Stomach (tissue), 19 donors: ENCODE measurements at places on chromosomes 11 and 22. TPM values are rescaled to one million over a fixed set of nuclear protein-coding genes. Genes with fewer than 3 reads are reported as not detected.

The TEX54 gene
- total RNA-seq = not detected

The SLC15A3 gene
- total RNA-seq = 7.9 TPM

The F2 gene
- 0.92 TPM for total RNA-seq

The EML3 gene
- total RNA-seq = 51.8 TPM

The HEPACAM gene
- not detected for total RNA-seq

The IFITM5 gene
- total RNA-seq = not detected

The TIGD3 gene
- total RNA-seq = not detected

- H3K4me3 ChIP-seq = no peak overlapping the region
- H3K36me3 ChIP-seq = no peaks in the 10 kb centered on the region
- no peaks in the 10 kb centered on the region for H3K27me3 ChIP-seq
Measured at GRCh38 chr11:95360377-95361075, 129.5 kb upstream of the SESN3 start.

- DNase-seq = no peak
- no peaks in the 10 kb centered on the region for H3K27me3 ChIP-seq
- no peak overlapping the region for H3K27ac ChIP-seq
- no peaks in the 10 kb centered on the region for H3K36me3 ChIP-seq
- H3K4me3 ChIP-seq = no peak overlapping the region
Measured at GRCh38 chr11:22677153-22677903, 10.9 kb downstream of the GAS2 start.

GRCh38 chr11:23236826-23237555 is 376.7 kb upstream of the CCDC179 start:
- H3K36me3 ChIP-seq = no peaks in the 10 kb centered on the region
- H3K4me3 ChIP-seq = no peak overlapping the region
- no peak overlapping the region for H3K27ac ChIP-seq
- no peaks in the 10 kb centered on the region for H3K27me3 ChIP-seq

GRCh38 chr22:42937164-42937843 is 77.6 kb downstream of the PACSIN2 start:
- no peak overlapping the region for H3K4me3 ChIP-seq
- peak overlapping the region; percentile 67 for H3K27ac ChIP-seq
- no peaks in the 10 kb centered on the region for H3K36me3 ChIP-seq
- no peaks in the 10 kb centered on the region for H3K27me3 ChIP-seq

GRCh38 chr11:133506551-133507094 is 25.7 kb downstream of the OPCML start:
- H3K27me3 ChIP-seq = no peaks in the 10 kb centered on the region
- H3K27ac ChIP-seq = no peak overlapping the region
- H3K4me3 ChIP-seq = no peak overlapping the region
- DNase-seq = no peak
- no peaks in the 10 kb centered on the region for H3K36me3 ChIP-seq

DNA sequence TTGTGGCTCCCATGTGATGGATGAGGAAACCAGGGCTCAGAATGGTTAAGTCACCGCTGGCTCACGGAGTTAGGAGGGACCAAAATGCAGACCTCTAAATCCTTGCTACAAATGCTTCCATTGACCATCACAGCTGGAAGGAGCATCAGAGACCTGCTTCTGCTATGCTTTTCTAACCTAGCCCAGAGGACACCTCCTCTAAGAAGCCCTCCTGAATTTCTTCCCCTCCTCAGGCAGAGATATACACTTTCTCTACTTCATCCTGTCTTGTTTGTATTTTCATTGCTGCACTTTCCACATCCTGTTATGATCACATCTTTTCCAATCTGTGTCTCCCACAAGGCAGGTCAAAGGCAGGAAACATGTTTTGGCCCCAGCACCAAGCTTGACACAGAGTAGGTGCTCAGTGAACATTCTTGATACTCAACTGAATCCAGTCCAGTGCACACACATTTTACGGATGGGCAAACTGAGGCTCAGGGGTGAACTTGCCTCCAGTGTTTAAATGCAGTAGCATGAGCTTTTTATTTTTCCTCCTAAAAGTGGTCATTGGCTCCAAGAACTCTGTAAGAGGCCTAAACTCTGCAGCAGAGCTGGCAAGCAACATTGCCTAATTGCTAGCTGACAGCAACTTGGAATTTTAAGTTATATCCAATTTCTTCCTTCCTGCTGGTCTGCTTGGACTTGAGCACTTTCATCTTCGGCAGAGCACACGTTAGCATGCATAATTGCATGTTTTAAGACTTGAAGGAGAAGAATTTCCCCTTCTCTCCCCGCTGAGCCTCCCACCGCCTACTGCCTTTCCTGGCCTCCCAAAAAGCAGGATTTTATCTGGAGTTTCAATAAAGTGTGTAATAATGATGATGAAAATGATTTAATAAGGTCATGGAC is 12.7 kb downstream of the SCUBE1 start:
- no peak overlapping the region for H3K27ac ChIP-seq
- no peak for DNase-seq
- peaks cover 7% of the 10 kb centered on the region for H3K27me3 ChIP-seq
- H3K4me1 ChIP-seq = peaks cover 6% of the 10 kb centered on the region
- no peak overlapping the region for H3K4me3 ChIP-seq

- H3K4me3 ChIP-seq = no peak overlapping the region
- H3K36me3 ChIP-seq = no peaks in the 10 kb centered on the region
- no peak overlapping the region for H3K27ac ChIP-seq
- H3K4me1 ChIP-seq = no peaks in the 10 kb centered on the region
- no peak for DNase-seq
Measured at GRCh38 chr11:123569393-123569792, 85.0 kb downstream of the SCN3B start.

GRCh38 chr11:76623171-76623883 is 47.2 kb downstream of the LRRC32 start:
- no peaks in the 10 kb centered on the region for H3K27me3 ChIP-seq
- H3K4me3 ChIP-seq = no peak overlapping the region
- no peak overlapping the region for H3K27ac ChIP-seq
- no peaks in the 10 kb centered on the region for H3K4me1 ChIP-seq
- DNase-seq = no peak

DNA sequence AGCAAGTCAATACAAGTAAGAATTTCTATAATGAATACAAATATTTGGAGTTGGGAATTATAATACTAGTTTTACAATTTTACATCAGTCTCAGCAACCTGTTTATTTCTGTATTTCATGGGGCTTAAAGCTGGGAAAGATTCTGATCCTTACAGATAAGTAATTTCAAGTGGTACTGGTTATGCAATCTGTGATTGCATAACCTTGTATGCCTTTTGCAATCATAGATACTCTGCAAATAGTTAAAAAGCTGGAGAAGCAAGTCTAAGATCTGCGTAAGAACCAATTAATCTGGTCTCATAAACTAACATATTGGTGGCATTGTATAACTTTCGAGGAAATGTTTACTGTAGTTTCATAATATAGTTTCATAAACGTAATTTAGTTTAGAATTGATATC is 198.3 kb upstream of the PGR start:
- no peaks in the 10 kb centered on the region for H3K27me3 ChIP-seq
- H3K4me3 ChIP-seq = no peak overlapping the region
- no peak overlapping the region for H3K27ac ChIP-seq
- H3K36me3 ChIP-seq = no peaks in the 10 kb centered on the region

DNA sequence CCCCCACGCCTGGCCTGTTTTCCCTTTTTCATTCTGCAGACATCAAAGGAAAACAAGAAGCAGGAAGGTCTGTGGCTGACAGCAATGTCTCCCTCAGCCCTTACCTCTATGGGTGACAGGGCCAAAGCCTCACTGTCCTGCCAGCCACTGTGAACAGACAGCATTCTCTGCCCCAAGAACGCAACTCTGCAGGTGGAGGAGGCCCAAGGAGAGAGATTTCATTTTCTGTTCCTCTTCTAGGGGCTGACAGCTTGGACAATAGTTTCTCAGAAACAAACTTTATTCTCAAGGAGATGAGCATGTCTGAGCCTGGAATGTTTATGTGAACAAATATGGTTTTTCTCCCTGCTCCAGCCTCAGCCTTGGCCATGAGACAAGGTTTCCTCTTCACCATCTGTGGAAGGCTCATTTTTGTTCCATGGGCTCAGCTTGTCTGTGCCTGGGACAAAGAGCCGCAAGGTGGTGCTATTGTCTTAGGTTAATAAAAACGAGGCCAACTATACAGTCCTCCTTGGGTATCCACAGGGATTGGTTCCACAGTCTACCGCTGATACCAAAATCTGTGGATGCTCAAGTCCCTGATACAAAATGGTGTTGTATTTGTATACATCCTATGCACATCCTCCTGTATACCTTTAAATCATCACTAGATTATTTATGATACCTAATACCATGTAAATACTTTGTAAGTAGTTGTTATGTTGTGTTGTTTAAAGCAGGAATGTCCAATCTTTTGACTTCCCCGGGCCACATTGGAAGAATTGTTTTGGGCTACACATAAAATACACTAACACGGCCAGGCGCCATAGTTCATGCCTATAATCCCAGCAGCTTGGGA is 5.8 kb downstream of the PIWIL3 start:
- no peaks in the 10 kb centered on the region for H3K27me3 ChIP-seq
- peak; percentile 81 for DNase-seq
- no peaks in the 10 kb centered on the region for H3K36me3 ChIP-seq
- no peaks in the 10 kb centered on the region for H3K4me1 ChIP-seq

GRCh38 chr11:11589437-11589836 is 32.4 kb downstream of the GALNT18 start:
- H3K36me3 ChIP-seq = no peaks in the 10 kb centered on the region
- no peak overlapping the region for H3K27ac ChIP-seq
- H3K4me3 ChIP-seq = no peak overlapping the region

DNA sequence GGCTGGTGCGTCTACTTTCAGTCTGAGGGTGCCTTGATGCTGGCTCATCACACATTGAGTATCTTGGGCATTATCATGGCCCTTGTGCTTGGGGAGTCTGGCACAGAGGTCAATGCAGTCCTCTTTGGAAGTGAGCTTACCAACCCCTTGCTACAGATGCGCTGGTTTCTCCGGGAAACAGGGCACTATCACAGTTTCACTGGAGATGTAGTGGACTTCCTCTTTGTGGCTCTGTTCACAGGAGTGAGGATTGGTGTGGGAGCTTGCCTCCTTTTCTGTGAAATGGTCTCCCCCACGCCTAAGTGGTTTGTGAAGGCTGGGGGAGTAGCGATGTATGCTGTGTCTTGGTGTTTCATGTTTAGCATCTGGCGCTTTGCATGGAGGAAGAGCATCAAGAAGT is 4.9 kb downstream of the TLCD5 start:
- peaks cover 6% of the 10 kb centered on the region for H3K27me3 ChIP-seq
- H3K4me1 ChIP-seq = peaks cover 26% of the 10 kb centered on the region
- DNase-seq = no peak
- H3K36me3 ChIP-seq = peaks cover 13% of the 10 kb centered on the region

DNA sequence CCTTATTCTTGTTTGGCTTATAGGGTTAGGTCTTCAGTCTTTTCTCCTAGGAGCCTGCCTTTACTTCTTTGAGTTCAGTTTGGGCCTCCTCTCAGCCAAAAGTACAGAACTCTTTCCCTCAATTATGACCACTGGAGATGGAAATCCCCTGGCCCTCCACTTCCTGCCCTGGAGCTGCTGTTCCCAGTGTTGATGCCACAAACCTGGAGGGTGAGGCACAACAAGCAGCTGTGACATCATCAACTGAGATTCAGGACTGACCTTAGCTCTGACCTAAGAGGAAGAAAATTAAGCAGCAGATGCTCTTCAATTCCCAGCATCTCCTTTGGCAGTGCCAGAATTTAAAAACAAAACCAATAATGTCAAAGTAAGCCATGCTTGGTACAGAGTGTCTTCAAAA is 3.0 kb downstream of the ABTB2 start:
- H3K4me3 ChIP-seq = no peak overlapping the region
- no peaks in the 10 kb centered on the region for H3K36me3 ChIP-seq
- peaks cover 46% of the 10 kb centered on the region for H3K4me1 ChIP-seq
- peaks cover 37% of the 10 kb centered on the region for H3K27me3 ChIP-seq

- no peaks in the 10 kb centered on the region for H3K4me1 ChIP-seq
- no peaks in the 10 kb centered on the region for H3K36me3 ChIP-seq
- H3K27ac ChIP-seq = no peak overlapping the region
Measured at GRCh38 chr11:83554876-83555275, 268.7 kb upstream of the CCDC90B start.

DNA sequence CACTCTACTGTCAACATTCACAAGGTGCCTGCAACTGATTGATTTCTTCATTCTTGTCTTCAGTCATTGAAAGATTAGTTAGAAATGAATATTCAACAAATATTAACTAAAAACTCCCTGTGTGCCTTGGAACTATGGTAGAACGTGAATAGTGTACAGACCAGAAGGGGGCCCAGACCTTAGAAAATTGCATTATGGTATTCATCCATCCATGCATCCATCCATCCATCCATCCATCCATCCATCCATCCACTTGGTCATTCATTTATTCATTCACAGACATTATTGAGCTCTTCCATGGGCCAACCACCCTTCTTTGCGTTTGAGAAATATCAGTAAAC is 10.2 kb upstream of the ACCSL start:
- no peaks in the 10 kb centered on the region for H3K4me1 ChIP-seq
- H3K27ac ChIP-seq = no peak overlapping the region
- no peak overlapping the region for H3K4me3 ChIP-seq
- no peak for DNase-seq

DNA sequence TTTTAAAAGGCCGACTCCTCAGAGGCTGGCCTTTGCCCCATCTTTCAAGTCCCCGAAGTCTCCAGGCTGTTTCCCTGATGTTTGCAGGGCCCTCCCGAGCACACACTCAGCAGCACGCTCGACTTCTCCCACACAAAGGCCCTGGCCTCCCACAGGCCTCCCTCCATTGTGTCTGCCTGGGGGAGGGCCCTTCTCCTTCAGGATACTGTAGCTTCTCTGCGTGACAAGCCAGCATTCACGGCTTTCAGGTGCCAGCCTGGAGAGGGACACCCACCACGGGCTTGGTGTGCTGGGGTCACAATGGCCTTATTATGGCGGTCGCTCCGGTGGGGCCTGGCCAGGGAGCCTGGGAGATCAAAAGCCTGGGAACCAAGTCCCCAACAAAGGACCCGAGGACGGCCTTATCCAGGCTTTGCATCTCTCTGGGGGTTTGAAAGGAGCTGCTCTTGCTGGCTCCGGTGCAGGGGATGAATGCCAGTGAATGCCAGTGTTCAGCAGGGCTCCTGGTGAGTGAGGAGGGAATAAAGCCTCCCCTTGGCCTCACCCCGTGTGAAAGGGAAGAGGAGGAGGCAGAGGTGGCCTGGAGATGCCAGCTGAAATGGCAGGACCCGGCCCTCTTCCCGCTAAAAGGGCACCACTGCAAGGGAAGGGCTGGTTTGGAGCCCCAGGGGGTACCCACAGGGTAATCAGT is 55.0 kb downstream of the TRAF6 start:
- H3K4me1 ChIP-seq = peaks cover 28% of the 10 kb centered on the region
- H3K27ac ChIP-seq = peak overlapping the region; percentile 59
- DNase-seq = no peak
- H3K4me3 ChIP-seq = no peak overlapping the region

- no peak for DNase-seq
- no peak overlapping the region for H3K4me3 ChIP-seq
- no peak overlapping the region for H3K27ac ChIP-seq
Measured at GRCh38 chr11:86749376-86749775, 51.0 kb upstream of the PRSS23 start.
